ENCODE measurements at places on chromosomes 16 and 17. TPM values are rescaled to one million over a fixed set of nuclear protein-coding genes. Genes with fewer than 3 reads are reported as not detected.

Gene PRR15L
- not detected for total RNA-seq

GRCh38 chr17:46942441-46943217 is 19.7 kb downstream of the GOSR2 start:
- no peak for DNase-seq
- H3K36me3 ChIP-seq = peaks cover 26% of the 10 kb centered on the region
- H3K27me3 ChIP-seq = no peaks in the 10 kb centered on the region
- H3K4me1 ChIP-seq = peaks cover 17% of the 10 kb centered on the region

DNA sequence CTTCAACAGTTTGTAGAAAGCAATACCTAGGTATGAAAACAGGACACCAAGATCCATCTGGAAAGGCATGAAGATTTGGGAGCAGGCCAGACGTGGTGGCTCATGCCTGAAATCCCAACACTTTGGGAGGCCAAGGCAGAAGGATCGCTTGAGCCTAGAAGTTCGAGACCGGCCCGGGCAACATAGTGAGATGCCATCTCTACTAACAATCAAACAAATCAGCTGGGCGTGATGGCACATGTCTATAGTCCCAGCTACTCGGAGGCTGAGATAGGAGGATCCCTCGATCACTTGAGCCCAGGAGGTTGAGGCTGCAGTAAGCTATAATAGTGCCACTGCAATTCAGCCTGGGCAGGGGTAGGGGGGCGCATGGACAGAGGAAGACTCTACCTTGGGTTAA is 20.3 kb downstream of the LITAF start:
- no peaks in the 10 kb centered on the region for H3K27me3 ChIP-seq
- H3K36me3 ChIP-seq = peaks cover 8% of the 10 kb centered on the region
- DNase-seq = no peak

DNA sequence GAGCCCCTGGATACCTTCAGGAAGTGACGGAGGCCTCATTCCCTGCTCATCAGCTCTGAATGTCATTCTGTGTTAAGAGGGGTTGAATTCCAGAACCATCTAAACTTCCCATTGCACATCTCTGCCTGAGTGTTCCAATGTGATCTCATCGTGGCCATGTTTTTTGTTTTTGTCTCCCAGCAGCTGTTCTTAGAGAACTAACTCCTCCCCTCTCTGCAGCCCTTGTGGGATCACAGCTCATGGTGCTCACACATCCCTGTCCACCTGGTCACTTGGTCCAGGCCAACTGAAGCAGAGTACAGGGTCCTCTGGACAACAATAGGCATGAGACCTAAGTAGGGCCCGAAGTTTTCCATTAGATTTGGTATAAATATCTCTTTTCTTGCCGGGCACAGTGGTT is 6.0 kb upstream of the SYT17 start:
- H3K36me3 ChIP-seq = no peaks in the 10 kb centered on the region
- H3K4me1 ChIP-seq = no peaks in the 10 kb centered on the region
- no peak for DNase-seq
- no peaks in the 10 kb centered on the region for H3K27me3 ChIP-seq

DNA sequence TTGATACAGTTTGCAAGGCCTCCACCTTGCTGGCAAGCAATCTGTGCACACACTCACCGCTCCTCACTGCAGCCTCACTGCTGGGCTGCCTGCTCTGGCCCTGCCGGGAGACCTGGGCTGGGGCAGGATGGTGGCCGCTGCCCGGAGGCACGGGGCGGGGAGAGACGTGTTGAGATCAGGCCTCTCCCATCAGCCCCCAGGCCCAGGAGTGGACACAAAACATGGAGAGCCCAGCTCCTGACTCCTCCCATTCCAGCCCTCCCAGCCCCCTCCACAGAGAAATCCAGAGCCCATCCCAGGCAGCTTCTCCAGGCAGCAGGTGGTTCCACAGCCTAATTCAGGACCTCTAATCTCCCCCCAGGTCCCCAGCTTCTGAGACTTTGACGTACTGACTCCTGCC is 23.1 kb upstream of the RPL38 start:
- H3K4me1 ChIP-seq = no peaks in the 10 kb centered on the region
- H3K27me3 ChIP-seq = peaks cover 4% of the 10 kb centered on the region
- no peak overlapping the region for H3K4me3 ChIP-seq
- DNase-seq = no peak
- H3K36me3 ChIP-seq = no peaks in the 10 kb centered on the region

- no peak for DNase-seq
- H3K36me3 ChIP-seq = no peaks in the 10 kb centered on the region
- no peaks in the 10 kb centered on the region for H3K27me3 ChIP-seq
- no peaks in the 10 kb centered on the region for H3K4me1 ChIP-seq
- no peak overlapping the region for H3K4me3 ChIP-seq
Observed at GRCh38 chr16:77840673-77841501, 52.5 kb downstream of the VAT1L start.

Gene TAT
- total RNA-seq = not detected

Gene IL34
- total RNA-seq = not detected

Gene CCL16
- not detected for total RNA-seq

GRCh38 chr17:68210570-68211315 is 37.1 kb upstream of the AMZ2 start:
- H3K4me1 ChIP-seq = peaks cover 47% of the 10 kb centered on the region
- H3K4me3 ChIP-seq = no peak overlapping the region
- no peak overlapping the region for H3K27ac ChIP-seq
- DNase-seq = no peak

DNA sequence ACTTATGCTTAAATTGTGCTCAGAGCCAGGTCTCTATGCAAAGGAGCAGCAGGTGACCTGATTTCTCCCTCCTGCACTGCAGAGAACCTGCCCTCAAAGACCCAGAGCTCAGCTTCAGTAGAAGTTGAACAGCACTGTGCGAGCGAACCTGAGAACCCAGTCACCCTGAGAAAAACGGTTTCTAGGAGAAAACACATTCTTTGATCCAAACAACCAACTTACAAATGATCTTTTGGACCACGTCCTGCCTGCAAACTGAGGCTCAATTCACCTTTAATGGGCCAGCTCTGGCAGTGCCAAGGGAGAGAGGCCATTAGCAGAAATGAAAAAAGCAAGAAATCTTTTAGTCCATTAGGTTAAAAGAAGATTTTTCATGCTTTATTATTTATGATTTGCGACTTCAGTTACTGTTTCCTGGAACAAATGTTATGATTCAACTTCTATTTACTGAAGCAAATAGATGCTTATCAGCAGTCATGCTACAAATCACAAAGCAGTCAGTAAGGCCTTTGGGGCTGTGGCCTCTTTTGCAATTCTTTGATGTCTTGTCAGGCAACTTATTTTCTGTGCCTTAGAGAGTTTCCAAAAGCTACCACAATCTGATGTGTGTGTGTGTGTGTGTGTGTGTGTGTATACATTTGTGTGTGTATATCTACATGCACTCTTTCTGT is 65.7 kb upstream of the LRRC37A3 start:
- DNase-seq = peak; percentile 84
- H3K4me1 ChIP-seq = peaks cover 54% of the 10 kb centered on the region
- no peaks in the 10 kb centered on the region for H3K36me3 ChIP-seq

Gene IL17C
- total RNA-seq = not detected

DNA sequence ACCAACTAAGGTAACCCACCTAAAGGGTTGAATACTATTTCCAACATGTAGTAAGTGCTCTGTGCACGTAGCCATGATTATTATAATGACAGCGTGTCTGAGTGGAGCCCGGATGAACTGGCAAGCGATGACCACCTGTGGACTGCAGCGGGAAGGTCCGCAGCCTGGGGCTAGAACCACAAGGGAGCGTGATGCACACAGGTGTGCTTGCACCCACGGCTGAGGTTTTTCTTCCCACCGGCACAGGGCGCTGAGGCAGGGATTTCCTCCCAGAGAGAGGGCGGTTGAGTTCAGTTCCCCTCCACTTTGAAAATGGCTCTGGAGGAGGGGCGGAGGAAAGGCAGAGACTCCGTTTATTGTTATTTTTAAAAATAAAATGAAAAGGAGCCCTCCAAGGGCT is 221.7 kb upstream of the HSBP1 start:
- no peak overlapping the region for H3K4me3 ChIP-seq
- H3K36me3 ChIP-seq = no peaks in the 10 kb centered on the region
- no peaks in the 10 kb centered on the region for H3K27me3 ChIP-seq
- no peak for DNase-seq
- H3K4me1 ChIP-seq = no peaks in the 10 kb centered on the region
- no peak overlapping the region for H3K27ac ChIP-seq

GRCh38 chr16:83730812-83731211 is 77.0 kb upstream of the HSBP1 start:
- H3K27me3 ChIP-seq = no peaks in the 10 kb centered on the region
- no peak overlapping the region for H3K4me3 ChIP-seq
- no peaks in the 10 kb centered on the region for H3K4me1 ChIP-seq
- H3K36me3 ChIP-seq = no peaks in the 10 kb centered on the region

GRCh38 chr16:86015606-86016005 is 116.6 kb downstream of the IRF8 start:
- no peak for DNase-seq
- no peak overlapping the region for H3K4me3 ChIP-seq
- peaks cover 2% of the 10 kb centered on the region for H3K27me3 ChIP-seq
- no peaks in the 10 kb centered on the region for H3K36me3 ChIP-seq
